ENCODE measurements at places on chromosomes 12 and 14.

- DNase-seq: peak; percentile 60
Observed at GRCh38 chr14:76977793-76978720, 50.5 kb downstream of the IRF2BPL start.

DNA sequence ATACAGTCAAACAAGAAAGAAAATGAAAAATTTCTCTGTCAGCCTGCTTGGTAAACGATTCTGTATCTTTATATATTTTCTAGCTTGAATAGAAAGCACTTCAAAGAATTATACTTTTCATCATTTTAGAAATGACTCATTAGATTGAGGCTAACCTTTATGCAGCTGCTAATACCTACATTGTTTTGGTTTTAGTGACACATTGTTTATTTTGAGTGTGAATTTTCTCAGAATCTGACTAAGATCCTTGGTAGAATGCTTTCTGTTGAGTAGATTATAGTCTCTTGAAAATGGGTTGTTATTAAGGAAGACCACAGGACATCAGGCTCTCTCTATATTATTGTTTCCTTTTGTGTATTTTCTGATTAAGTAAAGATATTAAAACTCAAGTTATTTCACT, at the start of gene PMCH:
Gene PMCH (minus strand): TSS at position 45 of the 400 bp plus-strand sequence. CDS start 63 bp downstream, outside the sequence.
- DNase-seq: no peak

GRCh38 chr12:13369474-13370056, 173.0 kb downstream of the EMP1 start:
- no peak for DNase-seq

- DNase-seq: no peak
Observed at GRCh38 chr12:114697243-114697716, 13.3 kb upstream of the TBX3 start.

DNA sequence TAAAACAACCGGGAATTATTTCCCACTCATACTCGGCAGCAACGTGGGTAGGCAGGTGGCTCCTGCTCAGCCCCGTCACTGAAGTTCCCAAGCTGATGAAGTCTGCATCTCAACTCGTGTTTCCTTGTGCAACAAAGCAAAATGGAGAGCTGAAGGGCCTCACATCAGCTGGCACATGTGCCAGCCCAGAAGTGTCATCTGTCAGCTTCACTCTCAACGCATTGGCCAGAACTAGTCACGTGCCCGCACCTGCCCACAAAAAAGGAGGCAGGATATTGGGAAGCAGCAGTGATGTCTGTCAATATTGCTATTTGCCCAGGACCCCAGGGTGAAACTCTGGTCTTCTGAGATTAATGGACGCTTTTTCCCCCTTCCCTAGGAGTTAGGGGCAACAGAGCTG, 344.0 kb downstream of the BCL11B start:
- DNase-seq: no peak

DNA sequence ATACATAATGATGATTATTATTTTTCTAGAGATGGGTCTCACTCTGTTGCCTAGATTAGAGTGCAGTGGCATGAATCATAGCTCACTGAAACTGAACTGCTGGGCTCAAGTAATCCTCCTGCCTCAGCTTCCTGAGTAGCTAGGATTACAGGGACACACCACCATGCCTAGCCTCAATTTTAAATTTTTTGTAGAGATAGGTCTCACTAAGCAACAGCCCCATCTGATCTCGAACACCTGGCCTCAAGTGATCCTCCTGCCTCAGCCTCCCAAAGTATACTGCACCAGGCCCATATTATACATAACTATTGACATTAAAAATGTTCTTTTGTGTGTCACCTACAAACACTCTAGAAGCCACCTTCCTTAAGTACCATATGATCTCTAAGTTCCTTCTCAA, 3.4 kb downstream of the TXNRD1 start:
- DNase-seq: no peak

DNA sequence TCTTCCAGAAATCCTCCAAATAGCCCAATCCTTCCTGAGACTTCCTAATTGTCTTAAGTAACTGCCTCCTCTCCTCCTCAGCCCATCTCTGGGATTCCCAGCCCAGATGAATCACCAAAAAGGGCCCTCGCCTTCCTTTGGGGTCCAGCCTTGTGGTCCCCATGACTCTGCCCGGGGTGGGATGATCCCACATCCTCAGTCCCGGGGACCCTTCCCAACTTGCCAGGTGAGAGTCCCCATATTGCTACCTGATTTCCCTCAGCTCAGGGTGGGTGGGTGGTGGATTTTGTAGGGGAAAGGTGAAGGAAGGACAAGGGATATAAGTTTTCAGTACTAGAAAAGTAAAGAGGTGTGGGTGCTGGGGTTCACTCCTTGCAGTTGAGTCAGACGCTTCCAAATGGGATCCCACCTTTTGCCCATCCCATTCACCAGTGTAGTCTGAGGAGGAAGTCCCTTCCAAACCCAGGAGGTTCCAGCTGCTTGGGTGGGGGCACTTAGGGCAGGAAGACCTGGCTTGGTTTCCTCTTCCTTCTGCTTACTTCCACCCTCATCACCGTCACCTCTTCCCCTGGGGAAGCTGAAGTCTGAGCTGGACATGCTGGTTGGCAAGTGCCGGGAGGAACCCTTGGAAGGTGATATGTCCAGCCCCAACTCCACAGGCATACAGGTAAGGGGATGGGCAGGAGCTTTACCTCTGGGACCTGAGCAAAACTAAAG, 5.6 kb downstream of the GLI1 start:
- no peak for DNase-seq

- DNase-seq: no peak
Observed at GRCh38 chr14:45373877-45374276, 120.9 kb upstream of the MIS18BP1 start.

DNA sequence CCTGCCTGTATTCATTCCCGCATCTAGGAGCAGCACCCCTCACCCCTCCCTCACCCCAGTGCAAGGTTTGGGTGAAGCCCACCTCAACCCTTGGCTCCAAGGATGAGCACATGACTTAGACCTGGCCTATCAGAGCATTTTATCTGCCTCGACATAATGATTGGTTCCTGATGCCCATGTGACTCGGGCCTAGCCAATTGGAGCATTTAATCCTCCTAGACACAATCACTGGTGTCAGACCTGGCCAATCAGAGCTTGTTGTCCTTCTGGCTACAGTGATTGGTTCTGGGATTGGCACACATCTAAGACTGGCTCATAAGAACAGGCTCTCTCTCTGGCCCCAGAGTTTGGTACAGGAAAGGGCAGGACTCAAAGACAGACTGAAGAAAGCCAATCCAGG, 73.1 kb upstream of the MYL2 start:
- DNase-seq: no peak

- no peak for DNase-seq
Observed at GRCh38 chr12:57613427-57614109, 2.3 kb downstream of the ARHGEF25 start.

DNA sequence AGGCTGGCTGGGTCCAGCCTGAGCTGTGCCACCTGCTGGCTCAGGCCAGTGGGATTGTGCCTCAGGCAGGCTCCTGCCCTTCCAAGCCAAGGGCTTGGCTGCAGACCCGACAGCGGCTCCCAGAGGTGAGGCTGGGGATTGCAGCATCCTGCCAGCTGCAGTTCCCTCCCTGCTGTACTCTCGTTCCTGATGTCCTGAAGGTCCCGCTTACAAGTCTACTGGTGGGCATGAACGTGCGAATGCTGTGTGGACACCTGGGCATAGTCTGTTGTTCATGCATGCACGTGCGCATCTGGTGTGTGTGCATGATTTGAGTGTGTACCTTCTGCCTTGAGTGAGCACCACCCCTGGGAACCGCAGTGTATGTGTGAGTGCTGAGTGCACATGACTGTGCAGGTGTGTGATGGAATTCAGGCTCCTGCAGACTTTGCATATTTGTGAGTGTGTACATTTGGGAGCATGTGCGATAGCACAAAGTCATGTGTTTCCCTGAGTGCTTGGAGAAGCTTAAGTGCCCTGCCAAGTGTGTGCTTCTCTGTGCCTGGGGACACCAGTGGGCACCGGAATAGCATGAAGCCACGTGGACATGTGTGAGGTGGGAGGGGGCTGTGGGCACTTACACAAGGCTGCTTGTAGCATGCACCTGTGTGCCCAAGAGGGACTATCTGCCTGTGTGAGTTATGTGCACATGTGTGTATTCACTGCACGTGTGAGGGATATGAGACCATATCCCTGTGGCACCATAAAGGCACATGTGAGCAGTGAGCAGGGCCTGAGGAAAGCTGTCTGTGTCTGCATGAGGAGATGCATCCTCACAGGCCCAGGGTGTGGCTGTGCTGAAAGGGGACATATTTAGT, 19.3 kb upstream of the KRT7 start:
- DNase-seq: peak; percentile 15

- DNase-seq: no peak
Observed at GRCh38 chr12:46267575-46267824, 1.3 kb downstream of the SLC38A1 start.

DNA sequence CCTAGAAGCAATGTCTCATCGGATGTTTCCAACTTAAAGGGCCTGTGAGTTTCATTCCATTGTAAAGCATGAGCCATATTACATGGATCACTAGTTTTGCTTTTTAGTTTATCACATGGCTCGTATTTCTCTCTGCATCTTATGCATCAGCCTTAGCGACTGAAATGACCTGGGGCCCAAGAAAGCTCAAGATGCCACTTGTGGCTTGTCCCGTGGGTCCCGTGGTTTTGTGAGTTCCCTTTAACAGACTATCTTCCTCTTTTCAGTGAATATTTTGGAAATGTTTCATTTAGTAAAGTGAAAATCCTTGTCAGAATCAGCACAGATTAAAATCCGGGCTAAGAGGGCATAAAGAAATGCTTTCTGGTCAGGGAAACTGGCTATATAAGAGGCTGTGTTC, 86.2 kb upstream of the PPM1H start:
- DNase-seq: no peak

- DNase-seq: no peak
Observed at GRCh38 chr12:6698352-6699046, 2.1 kb downstream of the PIANP start.

DNA sequence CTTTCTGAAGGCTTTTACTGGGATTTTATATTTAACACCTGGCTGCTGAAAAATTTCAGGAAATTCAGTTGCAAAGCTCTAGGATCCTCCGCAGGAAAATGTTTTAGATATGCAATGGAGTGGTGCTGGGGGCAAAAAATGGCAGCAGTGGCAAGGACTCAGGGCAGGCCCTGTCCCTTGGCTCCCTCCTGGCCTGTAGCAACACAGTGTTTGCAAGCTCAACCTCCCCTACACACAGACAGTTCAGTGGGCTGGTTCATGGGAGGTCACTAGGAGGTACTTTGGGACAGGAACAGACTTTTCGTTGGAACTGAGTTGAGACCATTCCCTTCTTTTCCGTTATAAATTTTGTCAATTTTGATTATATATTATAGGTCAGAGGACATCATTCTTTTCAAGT, 270.4 kb downstream of the ADAMTS20 start:
- DNase-seq: no peak

DNA sequence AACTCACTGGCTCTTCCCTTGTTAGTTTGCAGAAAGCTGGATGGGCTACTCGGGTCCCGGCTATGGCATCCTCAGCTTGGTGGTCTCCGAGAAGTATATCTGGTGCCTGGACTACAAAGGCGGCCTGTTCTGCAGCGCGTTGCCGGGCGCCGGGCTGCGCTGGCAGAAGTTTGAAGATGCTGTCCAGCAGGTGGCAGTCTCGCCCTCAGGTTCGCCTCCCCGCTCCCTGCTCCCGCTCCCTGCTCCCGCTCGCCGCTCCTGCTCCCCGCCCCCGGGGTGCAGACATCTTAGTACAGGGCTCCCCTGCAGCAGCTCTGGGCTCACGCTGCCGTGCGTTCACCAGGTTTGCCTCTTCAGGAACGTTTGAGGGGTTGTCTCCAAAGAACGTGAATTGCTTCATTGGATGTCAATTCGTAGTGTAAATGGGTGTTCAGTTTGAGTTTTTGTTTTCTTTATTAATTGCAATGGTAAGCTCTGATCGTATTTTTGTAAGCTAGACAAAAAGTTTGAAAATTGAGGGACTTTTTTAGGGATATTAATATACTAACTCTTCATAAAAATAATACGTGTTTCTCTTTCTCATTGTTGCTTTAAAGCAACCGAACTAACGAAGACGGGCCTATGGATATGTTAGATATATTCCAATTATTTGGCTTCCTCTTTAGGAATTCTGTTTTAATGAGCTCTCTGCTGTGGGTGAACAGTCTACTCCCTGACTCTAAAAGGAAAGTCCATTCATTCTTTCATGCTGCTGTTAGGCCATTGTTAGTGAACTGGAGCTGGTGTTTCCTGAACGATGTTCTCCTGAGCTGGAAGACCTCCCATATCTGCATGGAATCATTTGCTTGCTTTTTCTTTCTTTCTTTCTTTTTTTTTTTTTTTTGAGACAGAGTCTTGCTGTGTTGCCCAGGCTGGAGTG, 71.3 kb downstream of the ANKRD9 start:
- peak; percentile 31 for DNase-seq

- DNase-seq: no peak
Observed at GRCh38 chr12:114265036-114265435, 140.9 kb downstream of the TBX5 start.

- DNase-seq: no peak
Observed at GRCh38 chr14:61866932-61867920, 105.0 kb downstream of the SNAPC1 start.

GRCh38 chr12:127450826-127451225, 816.1 kb upstream of the TMEM132C start:
- DNase-seq: no peak

DNA sequence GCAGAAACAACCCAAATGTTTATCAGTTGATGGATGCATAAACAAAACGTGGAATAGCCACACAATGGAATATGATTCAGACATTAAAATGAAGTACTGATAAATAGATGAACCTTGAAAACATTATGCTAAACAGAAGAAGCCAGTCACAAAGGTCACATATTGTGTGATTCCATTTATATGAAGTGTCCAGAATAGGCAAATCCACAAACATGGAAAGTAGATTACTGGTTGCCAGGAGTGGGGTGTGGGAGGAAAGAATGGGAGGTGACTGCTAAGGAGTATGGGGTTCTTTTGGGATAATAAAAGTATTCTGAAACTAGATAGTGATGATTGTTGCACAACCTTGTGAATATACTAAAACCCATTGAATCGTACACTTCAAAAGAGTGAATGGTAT, 1.3 kb upstream of the HSD17B6 start:
- no peak for DNase-seq

GRCh38 chr14:89303456-89304435, 113.3 kb downstream of the FOXN3 start:
- no peak for DNase-seq

- DNase-seq: no peak
Observed at GRCh38 chr14:73262427-73263183, 25.3 kb downstream of the PAPLN start.

- no peak for DNase-seq
Observed at GRCh38 chr12:94879542-94879941, 124.0 kb downstream of the NDUFA12 start.

- DNase-seq: no peak
Observed at GRCh38 chr12:80553316-80553715, 109.3 kb downstream of the PTPRQ start.

- DNase-seq: no peak
Observed at GRCh38 chr12:5317556-5317955, 114.4 kb upstream of the NTF3 start.

- no peak for DNase-seq
Observed at GRCh38 chr14:103696466-103697071, 18.7 kb downstream of the XRCC3 start.

- no peak for DNase-seq
Observed at GRCh38 chr14:33515899-33516298, 435.0 kb downstream of the EGLN3 start.
